Stimulated activated CD4-positive, alpha-beta T cell treated with anti-CD3 and anti-CD28 coated beads, Interleukin-12 subunit alpha, Interleukin-12 subunit beta, amount 100 ng/mL, for 4 hours (primary cell): ENCODE measurements at places on chromosomes 7 and 10.

- DNase-seq: no peak
Observed at GRCh38 chr10:95896071-95896850, 11.5 kb upstream of the CC2D2B start.

GRCh38 chr10:20776384-20777118 is 120.6 kb downstream of the NEBL start:
- no peak for DNase-seq

- DNase-seq: no peak
Observed at GRCh38 chr10:78865931-78866717, 202.6 kb upstream of the ZMIZ1 start.

- DNase-seq: no peak
Observed at GRCh38 chr7:131753620-131754222, 197.3 kb upstream of the PODXL start.

DNA sequence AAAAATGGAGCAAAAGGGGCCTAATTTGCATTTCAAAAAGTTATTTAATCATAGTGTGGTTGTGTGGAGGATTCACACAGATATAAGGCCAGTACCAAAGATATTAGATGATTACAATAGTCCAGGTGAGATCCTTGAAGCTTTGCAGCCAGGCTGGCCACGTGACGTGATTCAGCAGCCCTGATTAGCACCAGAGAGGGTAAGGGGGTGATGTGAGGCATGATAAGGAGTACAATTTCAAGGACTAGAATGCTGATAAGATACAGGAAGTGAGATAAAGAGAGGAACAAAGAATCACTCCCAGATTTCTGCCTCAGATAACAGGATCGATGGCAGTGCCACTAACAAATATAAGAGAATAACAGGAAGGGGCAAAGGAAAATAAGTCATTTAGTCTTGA is 108.4 kb upstream of the PALS2 start:
- DNase-seq: no peak

DNA sequence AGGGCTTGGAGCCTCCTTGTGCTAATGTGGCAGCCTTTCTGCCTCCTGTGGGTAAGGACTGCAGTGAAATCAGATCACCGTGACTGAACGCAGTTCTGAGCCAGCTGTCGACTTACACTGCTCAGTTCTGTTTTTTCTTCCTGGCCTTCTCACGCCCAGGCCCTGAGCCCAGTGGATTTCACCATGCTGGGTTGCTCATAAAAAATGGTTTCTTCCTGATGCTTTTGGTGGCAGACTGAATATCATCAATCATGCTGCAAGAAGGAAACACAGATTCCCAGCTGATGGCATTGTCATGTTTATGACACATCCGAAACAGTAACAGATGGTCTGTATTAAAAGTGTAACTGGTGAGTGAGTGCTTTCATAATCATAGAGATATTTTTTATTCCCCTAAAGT is 389.6 kb downstream of the GALNT17 start:
- no peak for DNase-seq

DNA sequence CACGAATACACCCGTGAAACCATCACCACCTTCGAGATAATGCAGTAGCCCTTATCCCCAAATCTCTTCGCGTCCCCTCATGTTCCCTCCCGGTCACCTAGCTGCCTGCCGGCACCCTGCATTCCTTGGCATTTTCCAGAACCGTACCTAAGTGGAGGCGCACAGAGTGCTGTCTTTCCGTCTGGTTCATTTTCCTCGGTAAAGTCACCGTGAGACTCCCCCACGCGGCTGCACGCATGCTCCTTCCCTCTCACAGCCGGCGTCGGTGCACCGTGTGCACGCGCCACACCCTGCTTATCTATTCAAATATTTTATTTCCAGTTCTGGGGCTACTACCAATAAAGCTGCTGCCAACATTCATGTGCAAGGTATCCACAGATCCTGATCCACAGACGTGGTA is 65.5 kb upstream of the NKX6-2 start:
- DNase-seq: no peak

DNA sequence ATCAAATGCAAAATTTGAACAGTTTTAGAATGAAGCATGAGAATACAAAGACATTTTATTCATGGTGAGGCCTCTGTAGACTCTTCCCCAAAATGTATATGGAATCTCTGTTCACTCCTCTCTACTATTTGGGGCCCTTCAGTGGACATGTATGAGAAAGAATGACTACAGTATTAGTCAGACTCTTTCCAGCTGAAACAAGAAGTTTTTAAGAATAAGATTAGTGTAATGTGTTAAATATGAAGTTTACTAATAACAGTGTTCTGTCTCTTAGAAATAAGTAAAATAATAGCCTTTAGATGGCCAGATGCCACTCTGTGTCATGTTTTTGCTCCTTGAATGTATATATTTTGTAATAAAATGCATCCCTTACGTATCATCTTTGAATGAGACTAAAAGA is 585.6 kb downstream of the SUGCT start:
- DNase-seq: no peak

- DNase-seq: no peak
Observed at GRCh38 chr7:154188330-154188729, 136.1 kb downstream of the DPP6 start.

DNA sequence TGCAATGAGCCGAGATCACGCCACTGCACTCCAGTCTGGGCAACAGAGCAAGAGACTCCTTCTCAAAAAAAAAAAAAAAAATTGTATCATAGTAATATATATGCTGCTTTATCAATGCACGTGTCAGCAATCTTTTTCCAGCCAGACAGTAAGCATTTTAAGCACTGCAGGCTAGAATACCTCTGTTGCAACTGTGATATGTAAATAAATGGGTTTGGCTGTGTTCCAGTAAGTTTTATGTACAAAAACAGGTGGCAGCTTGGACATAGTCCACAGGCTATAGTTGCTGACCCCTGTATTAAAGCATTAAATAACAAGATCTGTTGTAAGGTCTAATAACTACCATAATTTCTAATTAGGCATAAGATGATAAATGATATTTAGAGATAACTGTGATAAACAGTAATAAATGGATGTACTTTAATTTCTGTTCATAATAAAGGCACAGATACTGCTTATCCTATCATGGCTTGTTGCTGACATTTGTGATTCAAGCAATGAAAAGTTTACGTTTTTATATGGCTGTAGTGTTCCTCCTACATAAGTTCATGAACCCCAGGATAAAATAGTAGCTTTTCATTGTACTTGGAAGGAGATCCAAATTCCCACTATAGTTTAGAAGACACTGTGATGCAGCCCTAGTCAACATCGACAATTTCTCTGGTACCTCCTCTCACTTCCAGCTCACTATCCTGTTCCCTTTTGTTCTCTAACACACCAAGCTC is 161.4 kb downstream of the ELMO1 start:
- DNase-seq: no peak

GRCh38 chr10:77794256-77795142 is 132.1 kb downstream of the DLG5 start:
- DNase-seq: no peak

GRCh38 chr7:132230462-132230861 is 345.8 kb downstream of the PLXNA4 start:
- DNase-seq: no peak

GRCh38 chr10:48744587-48744986 is 59.9 kb downstream of the WDFY4 start:
- DNase-seq: no peak

GRCh38 chr10:62581351-62581750 is 207.2 kb downstream of the ZNF365 start:
- DNase-seq: no peak
